Activated CD4-positive, alpha-beta T cell treated with anti-CD3 and anti-CD28 coated beads for 36 hours (primary cell): ENCODE measurements at places on chromosomes 11 and 22. TPM values are rescaled to one million over a fixed set of nuclear protein-coding genes. Genes with fewer than 3 reads are reported as not detected.

DNA sequence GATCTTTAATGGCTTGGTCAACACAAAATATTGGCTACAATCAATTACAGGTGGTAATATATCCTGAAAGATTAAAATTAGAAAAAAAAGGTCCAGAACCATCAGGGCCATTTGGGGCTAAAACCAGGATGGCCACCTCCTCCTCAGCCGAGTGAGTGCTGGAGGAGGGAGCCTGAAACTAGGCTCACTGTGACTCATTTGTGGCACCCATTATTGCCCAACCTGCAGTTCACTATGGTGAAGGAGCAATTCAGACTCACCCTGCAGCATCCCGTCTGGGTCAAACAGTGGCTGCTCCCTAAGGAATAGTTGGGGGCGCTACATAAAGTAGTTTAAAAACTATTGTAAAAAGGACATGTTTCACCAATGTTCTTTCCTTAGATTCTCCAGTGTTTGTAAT, 60.7 kb downstream of the GLYATL1 start:
- no peak for DNase-seq

GRCh38 chr22:35299217-35299672, 449 bp upstream of the TOM1 start:
- DNase-seq: no peak

GRCh38 chr11:13440100-13440855, 22.7 kb downstream of the BTBD10 start:
- DNase-seq: peak; percentile 25

The DDB1 gene
- total RNA-seq: 268 TPM

The APOA5 gene
- not detected for total RNA-seq
